HT1080 (cell line): ENCODE measurements at places on chromosomes 12 and 14. TPM values are rescaled to one million over a fixed set of nuclear protein-coding genes. Genes with fewer than 3 reads are reported as not detected.
A peak's percentile ranks its signal among the peaks of the same experiment; 100 is the strongest.

GRCh38 chr14:105034315-105035039 is 13.6 kb upstream of the CDCA4 start:
- DNase-seq = no peak

KRT82 gene
- total RNA-seq = not detected in 2 replicates

GRCh38 chr12:15256761-15257160 is 35.5 kb upstream of the RERG start:
- no peak for DNase-seq

GRCh38 chr12:77166696-77167095 is 101.3 kb upstream of the E2F7 start:
- DNase-seq = peak; percentile 10

GRCh38 chr14:55873169-55873568 is 245.0 kb upstream of the PELI2 start:
- DNase-seq = no peak

GRCh38 chr12:128137140-128137539 is 129.8 kb upstream of the TMEM132C start:
- no peak for DNase-seq

CCDC196 gene
- not detected in 2 replicates for total RNA-seq

C1S gene
- 1.8 and 3.3 TPM in 2 replicates for total RNA-seq

DNA sequence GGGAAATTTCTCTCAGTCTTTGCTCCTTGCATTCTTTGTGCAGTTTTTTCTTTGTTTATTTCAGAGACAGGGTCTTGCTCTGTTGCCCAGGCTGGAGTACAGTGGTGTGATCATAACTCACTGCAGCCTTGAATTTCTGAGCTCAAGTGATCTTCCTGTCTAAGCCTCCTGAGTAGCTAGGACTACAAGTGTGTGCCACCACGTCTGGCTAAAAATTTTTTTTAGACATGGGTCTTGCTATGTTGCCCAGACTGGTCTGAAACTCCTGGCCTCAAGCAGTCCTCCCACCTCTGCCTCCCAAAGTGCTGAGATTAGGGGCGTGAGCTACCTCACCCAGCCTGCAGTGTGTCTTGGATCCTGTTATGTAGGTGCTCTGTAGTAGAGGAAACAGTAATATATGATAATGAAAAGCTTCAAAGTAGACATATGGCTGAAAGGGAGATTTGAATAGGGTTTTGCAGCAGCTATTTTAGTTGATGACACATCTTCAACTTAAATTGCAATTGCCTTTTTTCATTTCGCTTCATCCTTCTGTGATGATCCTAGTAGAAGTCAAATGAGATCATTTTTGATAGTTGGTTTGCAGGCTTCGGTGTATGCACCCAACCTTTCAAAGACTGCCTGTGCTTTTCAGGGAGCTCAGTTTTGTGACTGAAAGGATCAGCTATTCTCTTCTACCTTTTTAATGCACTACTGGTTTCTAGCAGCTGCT is 75.4 kb downstream of the FUT8 start:
- DNase-seq = no peak

DNA sequence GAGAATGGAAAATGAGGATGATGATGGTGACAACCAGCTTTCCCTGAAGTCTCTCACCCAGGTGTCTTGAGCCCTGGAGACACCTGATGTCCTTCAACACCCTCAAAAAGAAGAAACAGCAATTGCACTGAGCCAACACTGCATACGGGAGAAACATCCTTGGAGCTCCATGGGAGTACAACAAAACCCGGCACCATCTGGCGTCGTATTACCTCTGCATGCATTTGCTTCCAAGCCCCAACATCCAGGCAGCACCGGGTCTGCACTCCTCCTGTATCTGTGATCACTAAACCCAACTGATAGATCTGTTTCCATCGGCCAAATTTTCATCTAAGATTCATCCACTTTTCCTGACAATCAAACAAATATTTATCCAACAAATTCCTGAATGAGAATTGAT is 249.9 kb downstream of the DPF3 start:
- DNase-seq = no peak

DNA sequence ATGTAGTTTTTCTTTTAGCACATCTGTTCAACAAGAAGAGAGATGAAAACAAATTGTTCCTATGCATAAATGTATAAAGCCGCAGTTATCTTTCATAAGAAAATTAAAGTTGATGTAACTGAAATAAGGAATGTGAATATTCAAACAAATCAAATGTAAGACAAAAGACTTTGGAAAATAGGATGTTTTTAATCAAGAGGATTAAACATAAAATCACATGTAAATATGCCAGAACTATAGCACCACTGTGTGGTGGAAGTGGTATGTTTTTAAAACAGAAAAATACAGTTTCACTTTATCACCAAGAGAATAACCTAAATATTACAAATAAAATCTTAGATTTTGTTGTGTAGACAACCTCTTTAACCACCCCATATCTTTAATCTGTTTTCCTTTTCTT is 40.4 kb downstream of the CAPS2 start:
- DNase-seq = no peak

- DNase-seq = no peak
Observed at GRCh38 chr12:122614839-122615238, 87.8 kb downstream of the KNTC1 start.

DNA sequence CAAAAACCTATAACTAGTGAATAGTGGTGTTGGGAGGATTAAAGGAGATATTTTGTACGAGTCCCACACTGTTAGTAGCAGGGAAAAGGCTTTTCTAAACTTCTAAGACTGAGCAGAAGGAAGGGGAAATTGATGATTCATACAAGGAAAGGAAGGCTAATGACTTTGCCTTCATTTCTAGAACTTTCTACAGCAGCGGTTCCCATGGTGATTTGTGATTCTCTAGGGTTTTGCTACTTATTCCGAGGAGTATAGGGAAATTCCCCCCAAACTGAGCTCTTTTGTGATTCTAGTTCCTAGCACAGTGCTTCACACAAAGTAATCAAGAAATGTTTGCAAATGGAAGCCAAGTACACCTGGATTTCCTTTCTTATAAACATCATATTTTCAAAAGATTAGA is 23.8 kb upstream of the PWP1 start:
- no peak for DNase-seq

CLEC4A gene
- not detected in 2 replicates for total RNA-seq

FRMD6 gene
- 121 and 128 TPM in 2 replicates for total RNA-seq

CLEC2A gene
- total RNA-seq = not detected in 2 replicates

- DNase-seq = no peak
Observed at GRCh38 chr14:104367866-104368750, 211.5 kb upstream of the C14orf180 start.

- DNase-seq = no peak
Observed at GRCh38 chr12:62779488-62779887, 155.5 kb downstream of the PPM1H start.

GRCh38 chr12:7877420-7877819 is 4.7 kb upstream of the SLC2A14 start:
- DNase-seq = no peak
